ENCODE measurements at places on chromosomes 13 and 19. TPM values are rescaled to one million over a fixed set of nuclear protein-coding genes. Genes with fewer than 3 reads are reported as not detected.

DNA sequence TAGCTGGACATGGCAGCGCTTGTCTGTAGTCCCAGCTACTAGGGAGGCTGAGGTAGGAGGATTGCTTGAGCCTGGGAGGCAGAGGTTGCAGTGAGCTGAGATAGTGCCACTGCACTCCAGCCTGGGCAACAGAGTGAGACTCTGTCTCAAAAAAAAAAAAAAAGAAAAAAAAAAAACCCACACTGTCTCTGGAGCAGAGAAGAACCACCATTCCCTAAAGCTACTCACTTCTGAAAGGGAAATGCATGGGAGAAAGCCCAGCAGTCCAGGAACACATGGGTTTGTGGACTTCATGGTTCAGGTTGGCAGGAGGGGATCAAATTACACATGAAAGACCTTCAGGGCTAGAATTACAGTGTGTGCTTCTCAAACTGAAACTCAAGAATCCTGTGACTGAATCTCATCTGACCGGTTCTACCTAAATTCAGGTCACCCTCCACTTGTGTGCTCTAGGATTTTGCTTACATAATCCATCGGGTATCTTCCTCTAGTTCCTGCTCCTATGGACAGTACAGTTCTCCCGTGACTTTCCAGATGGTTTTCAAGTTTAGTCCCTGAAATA is 30.2 kb upstream of the CPB2 start:
- DNase-seq = no peak

DNA sequence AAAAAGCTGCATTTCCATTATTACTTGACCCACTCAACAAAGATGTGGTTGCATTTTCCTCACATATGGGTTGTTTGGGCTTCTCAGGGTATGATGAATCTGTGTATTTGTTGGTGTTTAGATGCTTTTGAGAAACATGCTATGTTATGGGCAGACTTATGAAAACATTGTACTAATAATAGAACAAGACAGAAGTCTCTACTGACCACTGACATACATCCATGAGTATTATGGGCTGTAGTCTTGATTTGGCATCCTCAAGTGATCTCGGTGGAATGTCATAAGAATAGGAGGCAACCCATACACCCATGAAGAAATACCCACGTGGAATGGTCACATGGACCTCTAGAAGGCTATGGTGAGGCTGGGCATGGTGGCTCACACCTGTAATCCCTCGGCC is 36.3 kb upstream of the ABCC4 start:
- no peak for DNase-seq

DNA sequence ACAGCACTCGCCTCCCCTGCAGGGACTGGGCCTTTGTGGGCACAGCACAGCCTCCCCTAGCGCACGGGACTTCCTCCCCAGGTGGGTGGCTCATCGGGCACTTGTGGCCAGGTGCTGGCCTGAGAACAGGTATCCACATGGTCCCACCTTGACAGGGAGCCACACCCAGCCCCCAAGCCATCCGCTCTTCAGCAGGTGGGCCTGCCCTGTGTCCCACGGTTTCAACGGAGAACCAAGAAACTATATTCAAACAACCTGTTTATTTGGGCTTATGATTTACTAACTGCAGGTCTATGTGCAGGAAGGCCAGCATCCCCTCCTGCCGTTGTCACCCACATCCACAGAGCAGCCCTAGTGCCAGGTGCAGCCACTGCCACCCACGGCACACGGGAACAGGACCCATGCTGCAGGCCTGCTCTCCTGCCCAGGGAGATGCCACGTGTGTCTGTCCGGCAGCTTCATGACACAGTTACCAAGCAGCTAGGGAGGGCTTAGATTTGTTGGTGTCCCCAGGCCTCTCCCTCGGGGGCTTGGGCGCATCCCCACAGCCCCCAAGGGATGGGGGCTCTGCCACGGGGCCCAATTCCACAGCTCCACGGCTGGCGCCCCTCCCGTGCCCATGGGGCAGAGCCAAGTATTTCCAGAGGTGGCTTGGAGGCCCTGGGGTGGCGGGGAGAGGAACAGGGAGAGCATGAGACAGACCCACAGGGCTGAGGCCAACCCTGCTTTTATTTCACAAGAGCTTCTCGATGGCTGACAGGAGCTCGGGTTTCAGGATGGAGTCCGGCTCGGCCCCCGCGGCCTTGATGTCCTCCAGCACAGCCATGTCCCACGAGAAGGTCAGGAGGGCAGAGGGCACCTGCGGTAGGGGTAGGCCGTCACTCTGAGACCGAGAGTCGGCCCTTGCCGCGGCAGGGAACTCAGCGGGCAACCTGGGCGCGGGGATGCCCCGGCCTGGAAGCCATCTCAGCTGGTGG is 12.5 kb downstream of the UBXN6 start:
- DNase-seq = no peak

Gene C3
- total RNA-seq = 5.4 TPM

Measured in dermis blood vessel endothelial cell (primary cell).